ENCODE measurements at places on chromosomes 7 and 10.

DNA sequence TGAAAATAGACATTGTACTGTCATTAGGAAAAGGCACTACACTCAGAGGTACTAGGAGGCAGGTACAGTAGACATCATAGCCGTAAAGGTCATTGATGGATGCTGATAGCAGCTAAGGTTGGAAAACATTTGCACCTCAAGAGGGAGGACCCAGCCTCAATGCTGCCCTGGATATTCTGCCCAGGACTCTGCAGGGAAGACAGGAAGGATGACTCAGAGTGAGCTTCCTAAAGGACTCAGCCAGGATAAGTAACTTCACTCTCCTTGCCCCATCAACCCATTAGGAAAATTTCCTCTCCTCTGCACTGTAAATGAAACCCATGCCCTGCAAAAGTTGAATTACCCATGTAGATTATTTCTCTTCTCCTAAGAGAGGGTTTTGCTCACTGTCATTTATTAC lies 617.9 kb upstream of the MKI67 start:
- no peak for DNase-seq

- no peak for DNase-seq
Observed at GRCh38 chr7:1865571-1866255, 195.6 kb downstream of the ELFN1 start.

- no peak for DNase-seq
Observed at GRCh38 chr7:107998660-107999480, 4.1 kb downstream of the LAMB1 start.

- no peak for DNase-seq
Observed at GRCh38 chr10:110150046-110150445, 57.4 kb upstream of the MXI1 start.

DNA sequence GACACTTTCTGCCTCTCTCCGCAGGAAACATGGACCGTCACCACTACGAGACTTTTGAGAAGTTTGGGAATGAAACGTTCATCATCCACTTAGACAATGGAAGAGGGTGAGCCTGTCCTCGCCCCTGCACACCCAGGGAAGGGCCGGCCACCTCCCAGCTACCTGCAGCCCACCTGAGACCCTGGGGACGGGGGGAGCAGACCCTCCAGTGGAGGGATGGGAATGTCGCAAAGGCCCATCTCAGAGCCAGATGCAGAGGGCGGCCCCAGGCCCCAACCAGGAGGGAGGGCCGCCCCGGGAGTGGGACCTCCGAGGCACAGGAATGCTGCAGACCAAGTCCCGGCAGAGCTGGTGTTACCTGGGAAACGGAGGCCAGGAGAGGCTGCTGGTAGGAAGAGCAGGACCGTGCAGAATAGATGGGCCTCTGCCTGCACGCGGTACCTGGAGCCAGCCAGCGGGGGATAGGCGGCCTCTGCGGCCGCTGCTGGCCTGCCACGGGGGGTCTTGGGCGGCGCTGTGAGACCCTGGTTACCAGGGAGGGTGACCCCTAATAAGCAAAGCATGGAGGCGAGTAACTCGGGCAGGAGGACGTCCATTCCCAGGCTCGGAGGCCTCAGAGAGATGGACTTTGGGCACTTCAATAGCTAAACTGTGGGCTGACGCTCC lies 32.9 kb upstream of the FOXL3 start:
- no peak for DNase-seq

- no peak for DNase-seq
Observed at GRCh38 chr7:158705234-158705850, 738 bp upstream of the NCAPG2 start.
